Kidney (tissue), 22 donors: ENCODE measurements at places on chromosomes 3 and 15. TPM values are rescaled to one million over a fixed set of nuclear protein-coding genes. Genes with fewer than 3 reads are reported as not detected.

GRCh38 chr15:88627463-88627862 is 6.3 kb downstream of the AEN start:
- no peak for DNase-seq

Gene SEMA3F
- polyA plus RNA-seq, result 36.7 TPM

GRCh38 chr15:78492872-78493271 is 14.5 kb upstream of the HYKK start:
- DNase-seq, result no peak

GRCh38 chr3:124976383-124976782 is 41.8 kb upstream of the MUC13 start:
- DNase-seq, result peak; percentile 9

DNA sequence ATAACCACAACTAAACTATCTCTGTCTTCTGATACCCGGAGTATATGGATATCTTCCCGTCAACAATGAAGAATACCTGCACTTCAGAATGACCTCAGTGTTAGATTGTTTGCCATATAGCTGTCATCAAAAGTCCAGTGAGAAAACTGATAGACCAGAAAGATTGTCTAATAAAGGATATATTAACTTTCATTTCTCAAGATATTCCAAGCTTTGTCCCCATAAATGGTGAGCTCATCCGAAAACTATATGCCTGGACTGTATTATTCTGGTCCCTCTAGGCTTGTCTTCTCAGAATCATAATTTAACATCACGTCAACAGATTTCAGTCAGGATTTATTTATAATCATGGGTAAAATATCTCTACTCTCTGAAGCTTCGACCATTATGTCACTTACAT is 100.5 kb downstream of the ATP8B4 start:
- no peak for DNase-seq

Gene C3orf49
- polyA plus RNA-seq, result not detected
